ENCODE measurements at places on chromosomes 3 and 15. TPM values are rescaled to one million over a fixed set of nuclear protein-coding genes. Genes with fewer than 3 reads are reported as not detected.

The ISL2 gene
- total RNA-seq = 4.3 TPM

The DENND4A gene
- 5.6 TPM for total RNA-seq

The EXD1 gene
- not detected for total RNA-seq

The CHRFAM7A gene
- 7.1 TPM for total RNA-seq

The HHLA2 gene
- 0.15 TPM for total RNA-seq

The FMN1 gene
- 0.29 TPM for total RNA-seq

The IGSF10 gene
- total RNA-seq = 0.30 TPM

All from A549 treated with Hydrocortisone at 1 μM for 4 hours (cell line).